ENCODE measurements at places on chromosomes 4 and X.

DNA sequence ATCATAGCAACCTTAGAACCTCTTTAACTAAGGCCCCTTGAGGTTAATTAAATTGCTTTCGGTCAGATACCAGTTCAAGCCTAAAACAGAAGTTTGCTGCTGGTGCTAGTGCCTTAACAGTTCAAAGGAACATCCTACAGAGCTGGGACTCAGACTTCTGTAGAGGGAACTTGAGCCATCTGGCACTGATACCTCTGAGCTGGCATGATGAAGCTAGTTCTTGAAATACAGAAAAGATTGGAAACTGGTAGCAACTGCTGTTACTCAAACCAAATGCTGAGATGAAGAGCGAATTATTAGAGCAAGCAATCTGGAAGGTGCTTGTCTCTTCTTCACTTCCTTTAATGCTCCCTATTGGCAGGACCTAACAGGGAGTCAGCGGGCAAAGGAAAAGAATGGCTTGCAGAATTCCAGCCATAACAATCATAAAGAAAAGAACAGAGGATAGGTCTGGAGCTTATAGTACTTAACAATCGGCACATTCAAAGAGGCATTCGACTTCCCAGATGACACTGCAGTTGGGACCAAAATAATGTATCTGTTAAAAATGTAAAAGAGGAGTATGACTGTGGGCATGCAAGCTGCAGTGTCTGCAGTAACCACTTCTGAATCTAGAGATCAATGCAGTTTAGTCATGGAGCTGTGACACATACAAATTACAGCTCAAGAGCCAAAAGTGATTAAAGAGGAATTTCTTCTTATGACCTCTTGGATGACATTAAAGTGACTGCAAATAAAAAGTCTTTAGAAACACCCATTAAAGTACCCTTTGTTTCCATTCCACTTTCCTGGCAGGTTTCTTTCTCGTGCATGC is 298.9 kb downstream of the PDGFC start:
- no peaks in the 10 kb centered on the region for H3K4me1 ChIP-seq
- H3K27me3 ChIP-seq = no peaks in the 10 kb centered on the region
- H3K36me3 ChIP-seq = no peaks in the 10 kb centered on the region
- H3K27ac ChIP-seq = no peak overlapping the region

DNA sequence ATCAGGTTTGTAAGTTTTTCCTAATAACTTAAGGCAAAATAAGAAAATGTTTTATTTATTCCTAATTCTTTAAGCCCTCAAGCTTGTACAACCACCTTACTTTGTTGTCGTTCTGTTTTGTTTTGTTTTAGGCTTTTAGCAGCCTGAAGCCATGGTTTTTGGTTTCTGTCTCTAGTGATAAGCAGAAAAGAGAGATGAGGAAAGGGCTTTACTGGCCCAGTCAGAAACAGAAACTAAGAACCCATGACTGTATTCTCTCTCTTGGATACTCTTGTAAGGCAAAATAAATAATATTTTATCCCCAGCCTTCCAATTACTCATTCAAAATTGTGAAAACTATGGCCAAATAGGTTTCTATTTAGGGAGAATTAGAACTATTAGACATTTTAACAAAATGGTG is 29.4 kb downstream of the TBC1D19 start:
- H3K36me3 ChIP-seq = peaks cover 4% of the 10 kb centered on the region
- H3K4me1 ChIP-seq = peaks cover 44% of the 10 kb centered on the region
- DNase-seq = no peak
- no peak overlapping the region for H3K4me3 ChIP-seq
- H3K27me3 ChIP-seq = no peaks in the 10 kb centered on the region
- H3K27ac ChIP-seq = peak overlapping the region; percentile 8

- no peak overlapping the region for H3K4me3 ChIP-seq
- no peak overlapping the region for H3K27ac ChIP-seq
- no peak for DNase-seq
- peaks cover 23% of the 10 kb centered on the region for H3K27me3 ChIP-seq
Observed at GRCh38 chr4:110292994-110293744, 94.8 kb upstream of the ELOVL6 start.

DNA sequence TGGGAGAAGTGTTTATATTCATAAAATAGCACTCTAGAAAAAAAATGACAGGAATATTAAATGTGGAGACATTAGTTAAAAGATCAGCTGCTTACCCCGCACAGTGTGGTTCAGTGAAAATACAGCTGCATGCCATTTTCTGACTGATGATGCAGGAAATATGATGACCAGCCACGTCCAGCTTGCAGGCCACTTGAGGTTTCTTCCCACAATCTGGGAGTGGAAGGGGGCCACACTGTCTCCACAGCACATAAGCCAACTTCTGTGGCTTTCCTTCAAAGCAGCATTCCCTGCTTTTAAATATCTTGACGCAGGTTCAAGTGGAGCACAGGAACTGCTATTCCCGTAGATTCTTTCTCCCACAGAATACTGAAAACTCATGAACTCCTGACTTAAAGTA is 173.4 kb upstream of the GALNT7 start:
- H3K27ac ChIP-seq = no peak overlapping the region
- DNase-seq = no peak

DNA sequence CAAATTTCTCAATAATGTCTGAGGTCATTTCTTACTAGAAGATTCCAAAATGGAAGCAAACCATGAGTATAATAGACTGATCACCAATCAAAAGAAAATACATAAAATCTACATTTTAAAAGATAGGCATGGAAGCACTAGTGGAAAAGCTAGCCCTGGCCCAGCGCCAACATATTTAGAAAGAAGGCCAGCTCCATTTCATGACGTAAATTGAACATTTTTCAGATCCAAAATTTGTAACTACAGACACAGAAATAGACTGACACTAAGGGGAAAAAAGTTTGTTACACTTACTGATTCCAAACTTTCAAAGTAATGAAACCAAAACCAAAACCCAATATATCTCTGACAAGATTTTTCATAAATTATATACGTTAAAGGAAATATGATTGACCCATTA is 117.7 kb downstream of the ADAMTS3 start:
- H3K27me3 ChIP-seq = no peaks in the 10 kb centered on the region
- no peak for DNase-seq
- no peaks in the 10 kb centered on the region for H3K4me1 ChIP-seq
- H3K4me3 ChIP-seq = no peak overlapping the region

DNA sequence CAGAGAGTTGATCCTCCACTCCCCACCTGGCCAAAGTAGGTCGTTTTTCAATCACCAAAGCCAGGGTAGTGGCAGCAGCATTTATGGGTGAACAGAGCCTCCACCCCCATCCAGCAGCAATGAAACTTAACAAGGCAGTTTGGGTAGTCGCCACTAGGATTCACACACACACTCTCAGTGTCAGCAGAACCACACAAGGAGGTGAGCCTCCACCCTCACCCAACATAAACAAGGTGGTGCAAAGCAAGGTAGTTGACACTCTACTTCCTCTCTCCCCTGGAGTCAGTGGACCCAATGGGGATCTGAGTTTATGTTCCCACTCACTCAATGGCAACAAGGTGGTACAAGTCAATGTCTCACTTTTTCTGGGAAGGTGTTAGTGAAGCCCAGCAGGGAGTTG is 50.4 kb upstream of the CCDC149 start:
- H3K4me1 ChIP-seq = no peaks in the 10 kb centered on the region
- peaks cover 4% of the 10 kb centered on the region for H3K27me3 ChIP-seq
- DNase-seq = no peak

- no peak overlapping the region for H3K4me3 ChIP-seq
- no peaks in the 10 kb centered on the region for H3K36me3 ChIP-seq
- H3K27ac ChIP-seq = no peak overlapping the region
- DNase-seq = no peak
Observed at GRCh38 chr4:168758351-168758876, 251.6 kb downstream of the CBR4 start.

DNA sequence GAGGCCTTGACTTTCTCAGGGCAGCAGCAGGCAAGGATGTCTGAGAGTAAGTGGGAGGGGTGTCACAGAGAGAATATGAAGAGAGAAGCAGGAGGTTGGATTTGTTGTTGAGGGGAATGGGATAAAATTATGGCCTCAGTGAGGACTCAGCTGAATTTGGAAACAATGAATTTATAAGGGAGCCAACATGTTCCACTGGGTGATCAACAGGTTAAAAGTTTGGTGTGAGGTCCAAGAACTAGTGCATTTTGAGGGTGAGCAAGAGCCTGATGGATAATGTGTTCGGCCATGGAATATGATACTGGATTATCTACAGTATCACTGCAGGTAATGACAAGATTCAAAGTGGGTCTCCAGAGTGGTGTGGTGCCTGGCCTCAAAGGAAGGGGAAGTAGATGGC is 33.5 kb downstream of the LIMCH1 start:
- DNase-seq = no peak
- no peak overlapping the region for H3K27ac ChIP-seq
- H3K27me3 ChIP-seq = no peaks in the 10 kb centered on the region
- H3K4me3 ChIP-seq = no peak overlapping the region
- no peaks in the 10 kb centered on the region for H3K36me3 ChIP-seq
- H3K4me1 ChIP-seq = no peaks in the 10 kb centered on the region

DNA sequence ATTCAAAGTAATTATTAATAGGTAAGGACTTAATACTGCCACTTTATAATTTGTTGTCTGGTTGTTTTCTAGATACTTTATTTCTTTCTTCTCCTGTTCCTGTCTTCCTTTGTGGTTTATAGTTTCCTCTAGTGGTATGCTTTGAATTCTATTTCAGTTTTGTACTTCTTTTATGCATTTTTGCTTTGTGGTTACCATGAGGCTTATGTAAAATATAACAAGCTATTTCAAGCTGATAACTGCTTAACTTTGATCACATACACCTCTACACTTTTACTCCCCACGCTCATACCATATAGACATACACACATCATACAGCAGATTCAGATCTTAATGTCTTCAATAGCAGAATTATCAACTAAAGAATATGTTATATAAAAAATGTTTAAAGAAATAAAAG is 192.3 kb downstream of the SCFD2 start:
- peaks cover 1% of the 10 kb centered on the region for H3K36me3 ChIP-seq
- H3K27ac ChIP-seq = no peak overlapping the region
- H3K4me1 ChIP-seq = peaks cover 8% of the 10 kb centered on the region
- no peaks in the 10 kb centered on the region for H3K27me3 ChIP-seq
- H3K4me3 ChIP-seq = no peak overlapping the region
